ENCODE measurements at places on chromosomes 2 and 18. TPM values are rescaled to one million over a fixed set of nuclear protein-coding genes. Genes with fewer than 3 reads are reported as not detected.
A peak's percentile ranks its signal among the peaks of the same experiment; 100 is the strongest.

GRCh38 chr2:25383806-25384205 lies 42.1 kb upstream of the DNMT3A start:
- no peak overlapping the region for H3K27ac ChIP-seq
- peaks cover 5% of the 10 kb centered on the region for H3K4me1 ChIP-seq
- DNase-seq = peak; percentile 1
- H3K36me3 ChIP-seq = peaks cover 16% of the 10 kb centered on the region
- H3K4me3 ChIP-seq = no peak overlapping the region
- H3K27me3 ChIP-seq = no peaks in the 10 kb centered on the region

DNA sequence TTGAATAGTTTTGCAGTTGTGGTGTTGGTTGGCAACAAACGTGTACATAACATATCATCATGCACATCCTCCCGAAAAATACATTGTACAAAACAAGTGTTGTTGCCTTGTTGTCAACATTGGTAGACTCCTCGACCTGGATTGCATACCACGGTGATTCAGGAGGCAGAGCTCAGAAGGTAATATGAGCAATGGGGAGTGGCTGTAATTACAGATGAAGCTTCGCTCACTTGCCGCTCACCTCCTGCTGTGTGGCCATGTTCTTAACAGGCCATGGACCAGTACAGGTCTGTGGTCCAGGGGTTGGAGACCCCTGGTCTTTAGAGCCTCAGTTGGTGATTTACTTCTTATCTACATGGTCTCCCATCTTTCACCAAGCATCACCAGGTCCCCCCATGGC lies 1423.2 kb upstream of the NXPH2 start:
- no peaks in the 10 kb centered on the region for H3K4me1 ChIP-seq
- H3K36me3 ChIP-seq = no peaks in the 10 kb centered on the region
- H3K27me3 ChIP-seq = no peaks in the 10 kb centered on the region
- no peak overlapping the region for H3K27ac ChIP-seq
- H3K4me3 ChIP-seq = no peak overlapping the region

DNA sequence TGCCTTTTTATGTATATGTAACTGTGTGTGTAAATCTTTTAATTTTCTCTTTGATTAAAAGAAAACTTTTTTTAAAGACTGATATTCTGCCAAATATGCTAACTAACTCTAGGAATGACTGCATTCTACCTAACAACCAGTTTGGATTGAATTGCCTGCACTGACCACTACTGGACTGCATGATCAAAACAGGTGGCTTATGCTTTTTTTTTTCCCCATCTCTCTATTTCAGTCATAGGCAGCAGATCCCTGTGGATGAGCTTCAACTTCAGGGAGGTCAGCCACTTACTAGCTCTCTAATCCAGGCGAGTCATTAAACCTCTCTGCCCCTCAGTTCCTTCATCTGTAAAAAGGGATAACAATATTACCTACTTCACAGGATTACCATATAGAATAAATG lies 138.6 kb upstream of the SERTAD2 start:
- no peaks in the 10 kb centered on the region for H3K27me3 ChIP-seq
- no peaks in the 10 kb centered on the region for H3K36me3 ChIP-seq
- no peak for DNase-seq
- no peak overlapping the region for H3K27ac ChIP-seq
- H3K4me1 ChIP-seq = peaks cover 19% of the 10 kb centered on the region
- no peak overlapping the region for H3K4me3 ChIP-seq

Gene DSC1
- total RNA-seq = not detected

Gene CSRNP3
- 0.87 TPM for total RNA-seq

- H3K36me3 ChIP-seq = peaks cover 29% of the 10 kb centered on the region
- DNase-seq = no peak
- no peak overlapping the region for H3K4me3 ChIP-seq
Measured at GRCh38 chr2:219488149-219488843, 10.4 kb upstream of the GMPPA start.

DNA sequence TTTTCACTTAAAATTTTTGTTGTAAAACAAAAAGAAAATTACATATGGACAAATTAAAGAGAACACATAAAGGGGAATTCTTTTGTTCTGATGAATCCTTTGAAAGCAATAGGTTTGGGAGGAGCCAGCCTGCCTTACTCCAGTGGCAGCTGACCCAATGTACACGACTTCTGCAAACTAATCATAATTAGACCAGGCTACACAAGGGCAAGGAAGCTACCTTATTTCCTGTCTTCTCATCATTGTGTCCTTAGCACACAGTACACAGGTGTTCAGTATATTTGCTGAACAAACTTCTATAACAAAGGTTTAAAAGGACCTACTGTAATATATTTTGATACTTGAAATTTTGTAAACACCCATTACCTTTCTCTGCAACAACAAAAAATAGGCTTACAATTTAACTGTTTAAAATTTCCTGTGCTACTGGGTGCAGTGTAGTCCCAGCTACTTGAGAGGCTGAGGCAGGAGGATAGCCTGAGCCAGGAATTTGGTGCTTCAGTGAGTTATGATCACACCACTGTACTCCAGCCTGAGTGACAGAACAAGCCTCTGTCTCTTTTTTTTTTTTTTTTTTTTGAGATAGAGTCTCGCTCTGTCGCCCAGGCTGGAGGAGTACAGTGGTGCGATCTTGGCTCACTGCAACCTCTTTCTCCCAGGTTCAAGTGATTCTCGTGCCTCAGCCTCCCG lies 18.9 kb downstream of the KCNG3 start:
- H3K4me3 ChIP-seq = no peak overlapping the region
- H3K36me3 ChIP-seq = no peaks in the 10 kb centered on the region
- no peaks in the 10 kb centered on the region for H3K27me3 ChIP-seq
- no peak for DNase-seq
- H3K27ac ChIP-seq = no peak overlapping the region

- no peaks in the 10 kb centered on the region for H3K36me3 ChIP-seq
- peak; percentile 45 for DNase-seq
- H3K4me1 ChIP-seq = peaks cover 41% of the 10 kb centered on the region
- no peaks in the 10 kb centered on the region for H3K27me3 ChIP-seq
- H3K4me3 ChIP-seq = no peak overlapping the region
Measured at GRCh38 chr2:219107758-219108157, 47.0 kb upstream of the IHH start.

DNA sequence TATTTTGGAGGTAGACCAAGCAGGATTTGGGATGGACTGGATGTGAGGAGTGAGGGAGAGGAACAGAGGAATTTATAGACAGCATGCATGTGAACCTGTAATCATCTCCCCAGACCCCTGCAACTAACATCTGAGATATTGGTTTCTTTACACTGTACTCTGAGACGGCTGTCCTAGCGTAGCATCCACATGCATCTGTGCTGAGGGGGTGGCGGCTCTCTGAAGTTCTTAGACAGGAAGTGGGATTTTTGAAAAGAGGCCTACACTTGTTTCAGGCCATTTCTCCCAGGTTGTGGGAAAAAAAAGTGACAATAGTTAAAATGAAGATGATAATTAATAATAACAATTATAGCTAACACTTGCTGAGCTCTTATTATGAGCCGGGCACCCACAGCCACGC lies 150.2 kb upstream of the GATA6 start:
- no peak overlapping the region for H3K4me3 ChIP-seq
- H3K27ac ChIP-seq = peak overlapping the region; percentile 88
- H3K36me3 ChIP-seq = no peaks in the 10 kb centered on the region

DNA sequence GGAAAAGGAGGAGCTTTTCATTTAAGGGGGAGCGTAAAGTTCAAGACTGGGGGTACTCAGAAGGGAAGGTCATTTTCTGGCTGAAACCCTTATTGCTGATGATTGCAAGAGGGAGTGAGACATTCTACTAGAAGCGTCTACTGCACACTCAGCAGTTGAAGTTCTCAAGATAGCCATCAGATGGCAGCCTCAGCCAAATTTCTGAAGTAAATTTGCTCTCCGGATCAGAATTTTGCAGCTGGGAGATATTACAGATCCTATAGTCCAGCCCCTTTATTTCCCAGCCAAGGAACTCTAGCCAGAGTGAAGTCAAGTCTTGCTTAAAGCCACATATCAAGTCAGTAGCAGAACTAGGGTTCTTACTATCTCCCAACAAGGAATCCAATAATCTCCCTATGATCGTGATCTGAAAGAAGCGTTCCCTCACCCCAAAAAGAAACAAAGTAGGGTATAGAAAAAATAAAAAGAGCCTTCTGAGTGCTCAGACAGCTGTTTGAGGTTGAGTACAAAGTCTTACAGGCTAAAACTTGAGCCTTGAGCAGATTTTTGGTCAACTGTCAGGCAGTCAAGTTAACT lies 24.0 kb downstream of the RAX start:
- H3K27ac ChIP-seq = no peak overlapping the region
- DNase-seq = peak; percentile 92
- no peak overlapping the region for H3K4me3 ChIP-seq
- H3K27me3 ChIP-seq = peaks cover 36% of the 10 kb centered on the region
- H3K4me1 ChIP-seq = no peaks in the 10 kb centered on the region

Gene CCDC138
- 15.6 TPM for total RNA-seq

DNA sequence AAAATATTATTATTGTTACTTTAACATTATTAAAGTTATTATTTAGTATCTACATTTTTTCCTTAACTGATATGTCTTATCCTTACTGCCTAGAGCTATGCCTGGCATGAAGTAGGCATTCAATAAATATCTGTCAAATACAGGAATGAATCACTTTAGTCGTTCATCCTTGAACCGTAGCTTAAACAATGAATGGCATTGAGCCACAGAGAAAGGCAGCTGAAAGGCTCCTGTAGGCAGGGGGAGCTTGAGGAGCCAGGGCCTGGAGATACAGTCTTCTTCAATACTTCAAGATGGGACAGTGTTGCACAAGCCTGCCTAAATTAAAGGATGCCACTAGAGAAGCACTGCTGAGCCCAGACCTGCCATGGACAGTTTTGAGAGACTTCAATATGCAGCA lies 22.5 kb downstream of the CYRIA start:
- no peaks in the 10 kb centered on the region for H3K36me3 ChIP-seq
- H3K27ac ChIP-seq = no peak overlapping the region

DNA sequence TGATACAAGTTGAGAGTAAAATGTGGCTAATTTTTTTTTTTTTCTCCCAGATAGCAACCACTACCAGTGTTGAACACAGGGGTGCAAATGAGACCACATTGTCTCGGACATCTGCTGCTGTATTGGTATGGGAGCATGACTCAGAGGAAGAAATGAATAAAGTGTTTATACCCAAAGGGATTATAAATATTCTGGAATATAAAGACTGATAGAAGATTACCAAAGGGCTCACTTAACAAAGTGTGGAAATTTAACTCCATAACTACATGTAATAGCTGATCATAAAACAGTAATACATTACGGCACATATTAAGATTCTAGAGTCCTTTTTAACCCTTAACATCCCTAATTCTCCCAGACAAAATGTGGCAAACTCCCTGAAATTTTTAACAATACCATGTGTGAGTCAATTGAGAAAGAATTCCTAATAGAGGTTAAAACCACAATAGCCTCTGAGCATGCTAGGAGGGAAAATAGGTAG lies 1023.0 kb upstream of the ACVR2A start:
- H3K27me3 ChIP-seq = no peaks in the 10 kb centered on the region
- no peaks in the 10 kb centered on the region for H3K4me1 ChIP-seq
- H3K4me3 ChIP-seq = no peak overlapping the region
- DNase-seq = no peak
- H3K36me3 ChIP-seq = no peaks in the 10 kb centered on the region

GRCh38 chr2:70047451-70047850 lies 39.8 kb upstream of the PCBP1 start:
- H3K27ac ChIP-seq = peak overlapping the region; percentile 71
- H3K4me3 ChIP-seq = no peak overlapping the region
- no peaks in the 10 kb centered on the region for H3K27me3 ChIP-seq
- DNase-seq = no peak
- peaks cover 16% of the 10 kb centered on the region for H3K4me1 ChIP-seq

Gene RUFY4
- total RNA-seq = not detected

Gene MARCHF7
- 150 TPM for total RNA-seq

Data from stomach (tissue), 19 donors.